WERI-Rb-1 (cell line): ENCODE measurements at places on chromosomes 1 and 21.

GRCh38 chr1:29500651-29501050, 264.3 kb downstream of the PTPRU start:
- DNase-seq, result no peak

DNA sequence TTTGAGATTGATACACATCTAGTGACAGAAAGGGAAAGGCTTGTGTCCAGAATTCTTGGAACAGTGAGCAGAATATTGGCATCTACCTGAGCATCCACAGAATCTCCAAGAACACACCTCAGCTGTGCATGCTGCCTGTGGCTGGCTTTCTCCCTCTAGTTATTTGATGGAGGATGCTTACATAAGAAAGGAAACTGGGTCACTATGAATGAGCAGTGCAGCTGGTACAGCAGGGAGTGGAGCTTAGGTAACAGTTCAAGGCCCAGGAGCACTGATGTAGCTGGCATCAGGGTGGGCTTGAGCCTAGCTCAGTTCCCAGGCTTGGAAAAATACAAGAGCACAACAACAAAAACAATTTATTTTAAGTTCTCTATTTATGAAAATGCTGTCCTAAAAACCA, 26.3 kb downstream of the RGS8 start:
- DNase-seq, result no peak

- no peak for DNase-seq
These were observed 1.9 kb downstream of the SLC2A1 start for GRCh38 chr1:42956739-42957138.

- DNase-seq, result no peak
These were observed 100.8 kb downstream of the C1orf21 start for GRCh38 chr1:184487531-184488193.

DNA sequence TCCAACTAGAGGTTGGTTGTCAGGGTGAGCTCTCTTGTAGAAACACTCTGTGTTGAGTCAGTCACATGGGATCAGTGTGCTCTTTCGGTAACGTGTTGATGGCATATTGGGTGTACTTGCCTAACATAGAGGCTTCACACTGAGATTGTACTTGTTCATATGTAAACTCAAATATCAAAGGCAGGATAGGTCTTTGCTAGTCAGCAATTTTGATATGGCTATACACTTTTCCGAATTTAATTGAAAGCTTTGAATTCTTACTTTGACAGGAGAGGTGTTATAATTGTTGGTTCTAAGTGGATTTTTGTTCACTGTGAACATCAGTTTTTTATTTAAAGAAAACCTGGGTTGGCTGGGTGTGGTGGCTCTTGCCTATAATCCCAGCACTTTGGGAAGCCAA, 16.4 kb upstream of the TGFB2 start:
- DNase-seq, result no peak

DNA sequence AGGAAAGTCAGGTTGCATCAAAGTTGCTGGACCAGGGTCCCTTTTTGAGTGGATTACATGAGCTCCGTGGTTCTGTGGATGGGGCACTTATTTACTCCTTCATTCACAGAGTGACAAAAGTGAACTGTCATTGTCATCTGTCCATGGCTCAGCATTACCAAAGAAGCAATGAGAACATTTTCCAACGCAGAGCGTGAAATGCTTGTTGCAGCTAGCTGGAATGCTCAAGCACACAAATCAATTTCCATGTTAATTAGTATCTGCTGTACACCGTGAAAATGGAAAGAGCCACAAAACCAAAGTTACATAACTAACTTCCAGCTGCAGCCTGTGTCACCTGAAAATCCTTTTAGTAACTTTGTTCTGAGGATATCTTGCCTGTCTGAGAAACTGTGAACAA, 78.9 kb downstream of the MT1HL1 start:
- no peak for DNase-seq

DNA sequence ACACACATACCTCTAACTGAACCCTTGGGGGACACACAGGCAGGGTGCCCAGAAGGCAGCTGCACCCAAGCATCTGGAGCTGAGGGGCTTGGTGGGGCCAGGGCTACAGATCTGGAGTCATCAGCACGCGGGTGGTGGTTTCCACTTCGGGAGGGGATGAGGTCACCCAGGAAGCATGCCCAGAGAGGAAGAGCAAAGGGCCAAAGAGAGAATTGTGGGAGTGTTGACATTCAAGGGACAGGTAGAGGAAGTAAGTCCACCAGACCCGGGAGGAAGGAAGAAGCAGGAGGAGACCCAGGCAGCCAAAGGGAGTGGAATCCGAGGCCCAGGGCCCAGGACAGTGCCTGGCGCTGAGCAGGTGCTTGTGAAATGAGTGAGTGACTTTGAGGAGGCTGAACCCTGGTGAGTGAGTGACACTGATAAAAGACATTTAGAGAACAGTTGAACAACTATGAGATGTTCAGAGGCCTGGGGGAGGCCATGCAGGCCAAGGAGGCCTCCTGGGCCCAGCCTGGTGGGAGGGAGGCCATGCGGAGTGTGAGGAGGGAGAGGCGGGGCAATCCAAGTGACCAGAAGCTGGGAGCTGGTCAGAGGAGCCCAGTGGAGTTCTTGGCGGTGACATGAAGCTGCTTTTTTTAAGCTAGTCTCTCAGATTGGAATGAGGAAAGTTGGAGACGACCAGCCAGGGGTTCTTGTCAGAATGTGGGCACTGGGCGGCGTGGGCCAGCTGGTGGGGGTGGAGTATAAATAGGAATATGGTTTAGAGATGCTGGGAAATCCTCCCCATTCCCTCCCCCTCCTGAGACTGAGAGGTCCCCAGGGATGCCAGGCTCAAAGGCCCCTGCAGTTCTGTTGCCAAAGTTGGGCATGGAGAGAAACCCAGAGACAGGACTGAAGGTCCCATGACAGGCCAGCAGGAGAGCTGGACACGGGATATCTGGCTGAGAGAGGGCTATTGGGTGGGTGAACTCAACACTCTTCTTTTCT, 7.9 kb downstream of the CDK18 start:
- DNase-seq, result no peak

DNA sequence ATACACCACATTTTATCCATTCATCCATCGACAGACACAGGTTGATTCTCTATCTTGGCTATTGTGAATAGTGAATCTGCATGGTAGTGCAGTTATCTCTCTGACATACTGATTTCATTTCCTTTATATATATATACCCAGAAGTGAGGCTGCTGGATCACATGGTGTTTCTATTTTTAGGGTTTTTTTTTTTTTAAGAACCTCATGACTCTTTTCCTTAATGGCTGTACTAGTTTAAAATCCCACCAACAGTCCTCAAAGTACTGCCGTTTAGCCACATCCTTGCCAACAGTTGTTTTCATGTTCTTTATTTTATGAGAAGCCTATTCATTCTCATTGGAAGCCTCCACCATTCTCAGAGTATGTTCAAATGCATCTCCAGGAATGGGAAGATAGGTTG, 258.7 kb upstream of the SNX7 start:
- no peak for DNase-seq

- DNase-seq, result no peak
These were observed 304.9 kb downstream of the KCNH1 start for GRCh38 chr1:210828996-210829596.

DNA sequence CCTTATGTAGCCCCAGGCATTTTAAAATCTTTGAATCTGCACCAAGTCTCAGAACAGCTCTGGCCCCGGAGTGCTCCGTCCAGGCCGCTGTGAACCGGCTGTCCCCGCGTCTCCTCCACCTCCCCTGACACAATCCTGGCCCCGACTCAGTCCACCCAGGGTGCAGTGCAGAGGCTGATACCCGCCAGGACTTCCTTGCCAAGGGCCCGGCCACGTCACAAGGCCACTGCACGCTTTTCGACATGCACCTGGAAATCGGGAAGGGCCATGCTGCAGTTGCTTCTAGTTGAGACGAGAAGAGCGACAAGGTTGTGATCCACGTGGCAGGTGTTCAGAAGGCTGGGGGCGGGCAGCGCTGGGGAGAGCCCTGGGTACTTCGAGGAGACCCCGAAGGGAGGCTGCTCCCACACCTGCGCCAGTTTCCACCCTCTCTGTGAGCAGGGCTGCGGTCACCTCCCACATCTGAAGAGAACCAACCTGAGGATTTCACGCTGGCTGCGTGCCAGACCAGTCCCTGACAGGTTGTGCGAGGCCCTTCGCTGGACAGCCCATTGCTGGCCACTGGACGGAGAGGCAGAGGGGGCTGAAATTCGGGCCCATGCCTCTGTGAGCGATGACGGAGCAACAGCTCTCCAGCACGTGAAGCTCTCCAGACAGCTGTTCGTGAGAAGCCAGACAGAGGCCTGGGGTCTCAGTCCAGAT, 6.7 kb downstream of the VWA1 start:
- DNase-seq, result no peak

DNA sequence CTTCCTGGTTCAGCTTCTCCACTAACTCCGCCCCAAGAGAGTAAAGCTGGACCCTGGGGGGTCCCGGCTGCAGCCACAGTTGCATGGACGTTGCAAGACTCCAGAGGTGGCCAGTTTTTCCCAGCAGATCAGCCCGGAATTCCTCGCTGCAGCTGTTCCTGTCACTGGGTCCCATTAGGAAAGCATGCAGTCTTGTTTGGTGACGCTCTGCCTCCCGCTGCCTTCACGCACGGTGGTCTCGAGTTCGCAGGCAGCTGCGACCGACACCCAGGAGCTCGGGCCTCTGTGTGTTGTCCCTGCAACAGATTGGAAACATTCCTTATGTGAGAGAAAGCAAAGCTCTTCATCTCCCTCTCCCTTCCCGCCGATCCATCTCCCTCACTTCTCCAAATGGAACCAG, 162.8 kb downstream of the PRDM16 start:
- DNase-seq, result no peak

GRCh38 chr1:40936931-40937339, 42.6 kb upstream of the CTPS1 start:
- no peak for DNase-seq

- DNase-seq, result no peak
These were observed 197.4 kb upstream of the GALNT2 start for GRCh38 chr1:229869687-229870086.

DNA sequence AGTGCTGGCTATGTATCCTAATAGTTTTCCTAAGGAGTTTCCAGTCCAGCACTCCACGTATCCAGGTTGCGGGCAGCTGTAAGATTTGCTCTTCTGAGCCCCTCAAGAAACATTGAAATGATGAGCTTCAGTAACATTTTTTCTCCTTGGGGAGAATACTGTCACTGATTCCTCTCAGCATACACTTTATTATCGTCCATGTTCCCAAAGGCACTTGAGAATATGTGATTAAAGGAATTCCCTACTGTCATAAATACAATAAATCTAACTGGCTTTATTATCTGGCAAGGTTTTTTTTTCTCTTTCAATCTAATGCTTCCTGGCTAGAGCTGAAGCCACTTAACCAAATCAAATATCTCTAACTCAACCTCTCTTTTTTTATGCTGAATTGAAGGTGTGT, 359.2 kb upstream of the PKN2 start:
- no peak for DNase-seq

DNA sequence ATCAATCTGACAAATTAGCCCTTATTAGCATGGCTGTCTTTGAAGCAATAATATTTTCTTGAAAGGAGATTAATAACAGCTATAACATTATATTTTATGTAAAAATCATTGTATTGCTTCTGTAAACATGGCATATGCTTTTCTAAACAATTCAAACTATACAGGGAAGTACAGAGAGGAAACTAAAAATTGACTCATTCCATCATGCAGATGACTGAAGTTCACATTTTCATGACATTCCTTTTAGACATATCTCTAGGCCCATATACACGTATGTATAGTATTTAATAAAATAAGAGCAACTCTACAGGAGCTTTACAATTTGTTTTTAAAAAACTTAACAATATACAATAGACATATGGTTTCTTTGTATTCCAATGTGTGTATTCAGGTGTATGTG, 5.6 kb upstream of the DHCR24 start:
- no peak for DNase-seq

- no peak for DNase-seq
These were observed 16.7 kb upstream of the TRIM63 start for GRCh38 chr1:26084091-26084561.

DNA sequence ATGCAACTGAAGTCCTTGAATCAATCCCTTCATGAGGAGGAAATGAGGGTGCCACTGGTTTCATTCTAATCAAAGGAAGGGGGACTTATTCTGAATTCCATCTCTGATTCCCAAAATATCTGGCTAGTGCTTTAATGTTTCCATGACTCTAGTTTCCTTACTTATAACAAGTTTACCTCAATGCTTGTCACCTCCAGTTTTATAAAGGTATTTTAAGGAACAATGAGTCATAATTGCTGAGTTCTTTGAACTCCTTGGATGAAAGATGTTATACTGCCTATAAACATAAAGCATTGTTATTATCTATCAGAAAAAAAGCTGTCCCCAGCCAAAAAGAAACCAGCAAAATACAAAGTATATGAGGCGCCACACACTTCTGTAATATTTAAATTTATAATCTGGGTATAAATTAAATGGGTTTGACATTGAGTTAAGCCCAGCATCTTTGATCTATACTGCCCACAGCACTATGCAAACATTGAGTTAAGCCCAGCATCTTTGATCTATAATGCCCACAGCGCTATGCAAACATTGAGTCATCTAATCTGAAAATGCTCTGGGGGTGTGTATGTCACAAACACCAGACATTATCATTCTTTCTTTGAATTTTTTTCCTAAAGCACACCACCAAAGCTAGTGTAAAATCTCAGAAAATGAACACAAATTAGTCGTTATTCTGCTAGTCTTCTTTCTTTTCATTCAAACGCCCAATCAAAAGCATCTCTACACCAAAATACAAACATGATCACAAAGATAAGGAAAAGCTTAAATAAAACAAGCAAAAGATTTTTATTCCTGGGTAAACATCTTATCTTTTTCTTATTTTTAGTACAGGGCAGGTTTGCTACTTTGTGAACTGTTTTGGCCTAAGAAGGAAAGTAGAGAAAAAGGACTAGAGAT, 11.5 kb upstream of the CXADR start:
- DNase-seq, result no peak

DNA sequence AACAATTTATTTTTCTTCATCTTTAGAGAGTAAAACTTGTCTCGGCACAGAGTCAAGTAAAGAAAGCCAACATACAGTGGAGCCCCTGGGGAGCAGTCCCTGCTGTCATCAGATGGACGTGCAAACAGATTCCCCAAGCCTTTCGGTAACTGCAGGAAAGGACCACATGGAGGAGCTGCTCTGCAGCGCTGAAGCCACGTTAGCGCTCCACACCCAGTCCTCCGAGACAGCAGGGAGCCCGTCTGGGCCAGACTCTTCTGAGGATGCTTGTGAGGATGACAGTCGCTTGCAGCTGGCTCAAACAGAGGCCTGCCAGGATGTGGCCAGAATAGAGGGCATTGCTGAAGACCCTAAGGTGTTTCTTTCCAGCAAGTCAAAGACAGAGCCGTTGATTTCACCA, 77.1 kb upstream of the SCCPDH start:
- DNase-seq, result peak; percentile 91

GRCh38 chr1:110003747-110004428, 19.3 kb downstream of the AHCYL1 start:
- peak; percentile 77 for DNase-seq
